Forelimb muscle (tissue), 1 donor: ENCODE measurements at places on chromosomes 16 and 17. TPM values are rescaled to one million over a fixed set of nuclear protein-coding genes. Genes with fewer than 3 reads are reported as not detected.

NPIPA2 gene
- 1.7 TPM for polyA plus RNA-seq

MYL4 gene
- polyA plus RNA-seq = 1,803 TPM

SRL gene
- polyA plus RNA-seq = 694 TPM

NEUROD2 gene
- 0.05 TPM for polyA plus RNA-seq

CRHR1 gene
- polyA plus RNA-seq = 0.62 TPM

IL34 gene
- polyA plus RNA-seq = 5.0 TPM

ADAMTS18 gene
- polyA plus RNA-seq = 0.92 TPM

DNA sequence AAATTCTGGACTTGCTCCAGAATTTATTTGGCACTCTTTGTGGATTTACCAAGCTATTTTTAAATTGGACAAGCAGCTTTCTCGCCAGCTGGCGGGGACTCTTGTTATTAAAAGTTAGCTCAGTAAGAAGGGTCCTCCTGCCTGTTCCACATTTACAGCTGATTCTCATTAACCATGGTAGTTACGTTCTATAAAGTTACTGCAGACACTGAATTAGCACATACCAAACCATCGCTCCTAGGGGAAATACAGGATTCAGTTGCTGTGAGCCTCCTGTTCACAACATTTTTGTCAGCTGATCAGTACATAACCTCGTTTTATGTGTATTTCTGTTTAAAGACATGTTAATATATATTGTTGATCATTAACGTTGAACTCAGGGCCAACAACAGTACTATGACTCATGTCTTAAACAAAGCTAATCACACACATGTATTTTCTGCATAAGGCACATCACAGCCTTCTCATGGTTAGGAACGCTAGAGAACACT, 4.2 kb downstream of the LDAF1 start:
- peak; percentile 44 for DNase-seq

GRCh38 chr17:164303-165235, 16.9 kb downstream of the DOC2B start:
- no peak for DNase-seq

GRCh38 chr17:30821871-30822723, 2.4 kb downstream of the CRLF3 start:
- no peak for DNase-seq

DNA sequence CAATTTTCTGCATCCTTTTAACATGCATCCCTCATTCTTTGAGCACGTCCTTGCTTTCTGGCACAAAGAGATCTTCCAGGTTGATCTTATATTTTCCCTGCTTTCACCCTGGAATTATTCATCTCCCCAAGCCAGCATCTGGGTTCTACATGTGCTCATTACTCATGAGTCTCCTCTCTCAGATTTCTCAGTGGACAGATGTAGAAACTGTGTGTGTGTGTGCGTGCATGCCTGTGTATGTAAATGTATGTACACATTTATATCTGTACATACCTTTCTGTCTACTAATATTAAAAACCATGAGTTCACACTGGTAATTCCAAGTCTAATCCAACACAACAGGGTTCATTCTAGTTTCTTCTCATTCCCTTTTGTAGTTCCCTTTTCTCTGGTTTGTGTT, 41.9 kb upstream of the NSRP1 start:
- no peak for DNase-seq

DNA sequence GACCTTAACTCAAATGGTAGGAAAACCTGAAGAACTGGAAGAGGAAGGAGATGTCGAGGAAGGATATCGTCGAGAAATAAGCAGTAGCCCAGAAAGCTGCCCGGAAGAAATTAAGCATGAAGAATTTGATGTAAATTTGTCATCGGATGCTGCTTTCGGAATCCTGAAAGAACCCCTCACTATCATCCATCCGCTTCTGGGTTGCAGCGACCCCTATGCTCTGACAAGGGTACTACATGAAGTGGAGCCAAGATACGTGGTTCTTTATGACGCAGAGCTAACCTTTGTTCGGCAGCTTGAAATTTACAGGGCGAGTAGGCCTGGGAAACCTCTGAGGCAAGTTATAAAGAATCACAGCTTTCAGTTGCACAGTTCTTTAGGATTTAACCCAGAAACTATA, 15.5 kb downstream of the ERCC4 start:
- no peak for DNase-seq

DNA sequence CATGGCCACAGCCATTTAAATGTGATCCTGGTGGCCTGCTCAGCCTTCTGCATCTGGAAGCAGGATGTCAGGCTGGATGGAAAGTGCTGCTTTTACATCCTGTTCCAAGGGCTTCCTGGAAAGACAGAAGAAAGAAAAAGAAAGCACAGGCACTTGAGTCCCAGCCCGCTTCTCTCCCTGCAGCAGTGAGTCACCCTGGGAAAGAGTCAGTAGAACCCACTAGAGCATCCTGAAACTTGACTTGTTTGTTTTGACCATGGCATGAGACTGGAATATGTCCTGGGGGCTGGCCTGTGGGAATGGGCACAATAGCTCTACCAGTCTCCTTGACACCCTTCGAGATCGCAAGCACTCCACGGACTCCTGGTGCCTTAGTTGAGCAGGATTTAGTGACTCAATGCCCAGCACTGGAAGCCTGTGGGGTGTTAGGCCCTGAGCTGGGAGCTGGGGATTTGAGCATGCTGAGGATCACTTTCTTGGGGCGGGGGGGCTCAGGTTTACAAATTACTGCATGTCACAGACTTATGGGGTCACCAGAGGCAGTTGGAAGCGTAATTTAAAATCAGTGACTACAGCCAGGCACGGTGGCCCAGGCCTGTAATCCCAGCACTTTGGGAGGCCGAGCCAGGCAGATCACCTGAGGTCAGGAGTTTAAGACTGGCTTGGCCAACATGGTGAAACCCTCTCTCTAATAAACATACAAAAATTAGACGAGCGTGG, 22.1 kb upstream of the GNA13 start:
- DNase-seq = no peak

GRCh38 chr17:19237389-19238166, 412 bp downstream of the EPN2 start:
- DNase-seq = no peak

GRCh38 chr17:37310940-37311339, 64.8 kb upstream of the C17orf78 start:
- DNase-seq = no peak

DNA sequence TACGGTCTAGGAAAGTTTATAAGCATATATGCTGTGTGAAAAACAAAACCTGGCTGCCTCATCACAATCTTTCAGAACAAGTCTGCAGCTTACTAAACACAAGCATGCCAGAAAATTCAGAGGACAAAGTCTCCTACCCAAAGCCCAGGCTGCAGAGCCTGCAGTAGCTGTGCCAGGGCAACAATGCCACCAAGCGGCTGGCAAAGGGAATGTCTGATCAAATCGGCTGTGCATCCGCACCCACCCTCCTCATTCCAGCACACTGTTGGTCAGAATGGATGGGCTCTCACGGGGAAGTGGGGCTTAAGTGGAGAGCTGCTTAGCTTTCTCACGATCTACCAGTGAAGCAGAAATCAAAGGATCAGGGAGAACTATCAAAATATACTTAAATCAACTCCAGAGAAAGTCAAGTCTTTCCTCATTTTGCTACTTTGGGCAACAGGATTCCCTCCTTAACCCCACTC, 73.5 kb downstream of the CYTH1 start:
- peak; percentile 47 for DNase-seq

- DNase-seq = no peak
Measured at GRCh38 chr17:11950771-11951519, 46.3 kb downstream of the ZNF18 start.

DNA sequence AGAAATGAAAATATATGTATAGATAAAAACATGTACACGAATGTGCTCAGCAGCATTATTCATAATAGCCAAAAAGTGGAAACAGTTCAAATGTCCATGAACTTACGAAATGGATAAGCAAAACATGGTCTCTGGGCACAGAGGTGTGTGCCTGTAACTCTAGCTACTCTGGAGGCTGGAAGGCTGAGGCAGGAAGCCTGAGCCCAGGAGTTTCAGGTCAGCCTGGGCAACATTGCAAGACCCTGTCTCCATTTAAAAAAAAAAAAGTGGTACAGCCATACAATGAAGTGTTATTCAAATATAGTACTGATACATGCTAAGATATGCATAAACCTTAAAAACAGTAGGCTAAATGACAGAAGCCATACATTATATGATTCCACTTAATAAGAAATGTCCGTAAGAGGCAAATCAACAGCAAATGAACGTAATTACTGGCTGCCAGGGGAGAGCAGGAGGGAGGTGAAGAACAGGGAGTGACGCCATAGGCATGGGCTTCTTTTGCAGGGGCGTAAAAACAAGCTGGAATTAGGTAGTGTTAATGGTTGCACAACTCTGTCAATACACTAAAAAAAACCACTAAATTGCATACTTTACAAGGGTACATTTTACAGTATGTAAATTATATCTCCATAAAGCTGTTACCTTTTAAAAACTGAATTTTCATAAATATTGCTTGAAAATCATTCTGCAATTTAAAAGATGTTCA, 87.2 kb upstream of the PLEKHM1 start:
- no peak for DNase-seq

DNA sequence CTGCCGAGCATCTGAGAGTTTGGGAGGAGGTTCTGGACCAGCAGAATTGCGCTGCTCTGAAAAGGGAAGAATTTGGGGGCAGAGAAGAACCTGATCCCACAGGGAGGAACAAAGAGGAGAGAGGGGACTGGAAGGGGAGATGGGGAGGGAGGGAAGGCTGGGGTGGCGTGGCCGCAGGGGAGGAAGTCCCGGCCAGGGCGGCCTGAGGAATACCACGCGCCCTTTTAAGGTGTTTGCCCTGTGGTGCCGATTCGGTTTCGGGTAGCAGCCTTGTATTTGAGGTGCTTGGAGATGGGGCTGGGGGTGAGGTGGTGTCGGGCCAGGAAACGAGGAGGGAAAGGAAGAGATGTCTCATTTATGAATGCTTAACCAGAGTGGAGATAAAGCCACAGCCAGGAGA, 51.3 kb downstream of the AKAP1 start:
- no peak for DNase-seq

DNA sequence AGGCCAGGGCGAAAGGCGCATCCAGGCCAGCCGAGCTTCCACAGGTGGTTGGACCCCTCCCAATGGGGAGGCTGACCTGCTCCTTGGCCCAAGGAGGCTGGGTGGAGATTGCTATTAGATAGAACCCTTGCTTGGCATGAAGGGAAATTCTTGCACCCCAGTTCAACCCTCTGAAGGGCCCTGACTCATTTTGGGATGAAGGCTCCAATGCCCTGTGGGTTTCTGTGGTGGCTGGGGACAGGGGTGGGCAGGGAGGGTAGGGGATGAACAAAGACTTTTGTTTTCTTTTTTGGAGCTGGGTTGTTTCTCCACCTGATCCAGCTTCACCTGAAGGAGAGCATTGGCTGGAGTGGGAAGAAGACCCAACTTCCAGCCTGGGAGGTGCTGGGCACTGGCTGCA, 16.7 kb upstream of the TBX21 start:
- no peak for DNase-seq

DNA sequence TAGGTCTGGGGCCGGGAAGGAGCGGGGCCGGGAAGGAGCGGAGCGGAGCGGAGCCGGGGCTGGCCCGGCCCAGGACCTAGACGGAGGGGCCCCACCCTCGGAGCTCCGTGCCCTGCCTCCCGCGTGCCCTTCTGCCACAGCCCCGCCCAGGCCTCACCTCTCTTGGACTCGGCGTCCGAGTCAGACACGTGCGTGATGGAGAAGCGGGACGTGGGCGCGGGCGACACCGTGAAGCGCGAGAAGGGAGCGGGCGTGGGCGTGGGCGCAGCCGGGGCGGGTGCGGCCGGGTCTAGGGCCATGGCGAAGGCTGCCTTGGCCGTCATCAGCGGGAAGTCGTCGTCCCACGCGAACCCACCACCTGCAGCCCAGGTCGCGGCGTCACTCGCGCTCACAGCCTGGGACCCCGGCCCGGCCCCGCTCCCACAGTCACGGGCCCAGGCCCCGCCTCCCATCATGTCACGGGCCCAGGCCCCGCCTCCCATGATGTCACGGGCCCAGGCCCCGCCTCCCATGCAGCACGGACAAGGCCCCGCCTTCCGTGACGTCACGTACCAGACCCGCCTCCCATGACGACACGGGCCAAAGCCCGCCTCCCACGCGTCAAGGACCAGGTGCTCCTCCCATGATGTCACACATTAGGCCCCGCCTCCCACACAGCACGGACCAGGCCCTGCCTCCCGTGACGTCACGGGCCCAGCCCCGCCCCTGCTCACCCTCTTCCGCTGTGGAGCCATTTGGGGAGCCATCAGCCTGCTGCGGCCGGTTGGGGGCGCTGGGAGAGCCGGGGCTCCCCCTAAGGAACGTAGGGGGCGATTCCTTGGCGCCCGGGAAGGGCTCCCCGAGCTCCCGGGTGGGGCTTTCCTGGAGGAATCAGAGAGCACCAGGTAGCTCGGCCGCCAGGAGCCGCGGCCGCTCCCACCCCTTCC, 45.8 kb upstream of the PVALEF start:
- no peak for DNase-seq

GRCh38 chr17:79850571-79851460, 11.6 kb upstream of the CBX4 start:
- no peak for DNase-seq

DNA sequence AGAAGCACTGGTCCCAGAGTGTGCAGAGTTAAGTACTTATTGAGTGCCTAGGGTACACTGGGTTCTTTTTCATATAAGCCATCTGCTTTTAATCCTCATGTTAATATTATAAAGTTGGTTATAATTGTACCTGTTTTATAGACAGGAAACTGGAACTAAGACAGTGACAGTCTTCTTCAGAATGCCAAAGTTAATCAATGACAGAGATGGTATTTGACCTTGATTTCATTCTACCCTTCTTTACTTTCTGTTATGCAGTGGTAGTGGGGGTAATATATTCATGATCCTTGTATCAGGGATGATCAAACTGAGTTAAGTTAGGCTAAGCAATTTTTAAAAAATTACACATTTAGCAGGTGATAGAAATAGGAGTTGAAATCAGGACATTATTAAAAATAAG, 108.6 kb upstream of the GOT2 start:
- no peak for DNase-seq

GRCh38 chr16:21638573-21638975, 13.8 kb downstream of the IGSF6 start:
- no peak for DNase-seq

GRCh38 chr16:71369494-71369893, 11.0 kb downstream of the CALB2 start:
- DNase-seq = no peak

GRCh38 chr16:12583237-12583897, 220.3 kb downstream of the CPPED1 start:
- DNase-seq = no peak
